ENCODE measurements at places on chromosomes 11 and 22. TPM values are rescaled to one million over a fixed set of nuclear protein-coding genes. Genes with fewer than 3 reads are reported as not detected.

Gene ROBO4
- polyA plus RNA-seq = 0.46 TPM

Gene SLC1A2
- polyA plus RNA-seq = 0.60 TPM

Gene OSBP2
- 1.2 TPM for polyA plus RNA-seq

Gene SHISA8
- not detected for polyA plus RNA-seq

Gene MRGPRF
- polyA plus RNA-seq = 18.7 TPM

Gene SLC7A4
- 0.46 TPM for polyA plus RNA-seq

Gene ISX
- polyA plus RNA-seq = 46.8 TPM

Gene TLCD5
- 0.60 TPM for polyA plus RNA-seq

Gene COX8A
- 1,691 TPM for polyA plus RNA-seq

Gene GAS2
- 1.8 TPM for polyA plus RNA-seq

Gene BUD13
- polyA plus RNA-seq = 14.1 TPM

Gene ZMAT5
- polyA plus RNA-seq = 13.2 TPM

Gene BARX2
- 12.0 TPM for polyA plus RNA-seq

Gene CASP5
- polyA plus RNA-seq = 43.3 TPM

Gene GRM5
- polyA plus RNA-seq = not detected

Gene PRRG4
- polyA plus RNA-seq = 5.3 TPM

Gene NXPE1
- 13.2 TPM for polyA plus RNA-seq

Gene LIF
- polyA plus RNA-seq = 10.3 TPM

Gene PIK3IP1
- polyA plus RNA-seq = 87.6 TPM

Gene ASCL2
- polyA plus RNA-seq = 1.4 TPM

Gene C11orf97
- not detected for polyA plus RNA-seq

Gene MS4A4A
- 43.9 TPM for polyA plus RNA-seq

Gene CARNS1
- polyA plus RNA-seq = not detected

Gene IGF2
- polyA plus RNA-seq = 7.8 TPM

Gene CTNND1
- polyA plus RNA-seq = 84.7 TPM

Gene NXPE2
- polyA plus RNA-seq = 1.8 TPM

Gene CRYAB
- polyA plus RNA-seq = 63.0 TPM

Gene JAML
- polyA plus RNA-seq = 35.1 TPM

Gene AGBL2
- 2.2 TPM for polyA plus RNA-seq

Gene RGL4
- polyA plus RNA-seq = 1.8 TPM

All from sigmoid colon (tissue), 7 donors.